ENCODE measurements at places on chromosomes 2 and 18.

- no peak for DNase-seq
These were observed 28.8 kb upstream of the IMP4 start for GRCh38 chr2:130313812-130314334.

- DNase-seq = no peak
These were observed 9.0 kb downstream of the UGP2 start for GRCh38 chr2:63850649-63851048.

DNA sequence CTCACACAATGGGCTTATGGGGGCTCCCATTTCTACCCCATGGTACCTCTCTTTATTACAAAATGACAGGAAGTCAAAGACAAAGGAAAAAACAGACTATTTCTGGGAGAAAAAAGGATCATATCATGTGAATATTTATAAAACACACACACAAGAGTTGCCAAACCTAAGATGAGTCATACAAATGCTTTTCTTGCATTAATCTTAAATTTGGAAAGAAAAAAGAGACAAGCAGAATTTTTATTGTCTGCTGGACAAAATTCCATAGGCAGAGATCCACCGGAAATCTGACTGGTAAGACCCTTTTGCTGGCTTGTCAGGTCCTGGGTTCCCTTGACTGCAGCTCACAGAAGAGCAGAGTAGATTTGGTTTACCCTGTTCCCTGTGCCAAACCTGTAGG is 1732.3 kb upstream of the PIK3C3 start:
- DNase-seq = no peak

- no peak for DNase-seq
These were observed 59.1 kb downstream of the CMPK2 start for GRCh38 chr2:6806604-6807003.

- no peak for DNase-seq
These were observed 22.2 kb upstream of the IL1RN start for GRCh38 chr2:113105047-113105785.

DNA sequence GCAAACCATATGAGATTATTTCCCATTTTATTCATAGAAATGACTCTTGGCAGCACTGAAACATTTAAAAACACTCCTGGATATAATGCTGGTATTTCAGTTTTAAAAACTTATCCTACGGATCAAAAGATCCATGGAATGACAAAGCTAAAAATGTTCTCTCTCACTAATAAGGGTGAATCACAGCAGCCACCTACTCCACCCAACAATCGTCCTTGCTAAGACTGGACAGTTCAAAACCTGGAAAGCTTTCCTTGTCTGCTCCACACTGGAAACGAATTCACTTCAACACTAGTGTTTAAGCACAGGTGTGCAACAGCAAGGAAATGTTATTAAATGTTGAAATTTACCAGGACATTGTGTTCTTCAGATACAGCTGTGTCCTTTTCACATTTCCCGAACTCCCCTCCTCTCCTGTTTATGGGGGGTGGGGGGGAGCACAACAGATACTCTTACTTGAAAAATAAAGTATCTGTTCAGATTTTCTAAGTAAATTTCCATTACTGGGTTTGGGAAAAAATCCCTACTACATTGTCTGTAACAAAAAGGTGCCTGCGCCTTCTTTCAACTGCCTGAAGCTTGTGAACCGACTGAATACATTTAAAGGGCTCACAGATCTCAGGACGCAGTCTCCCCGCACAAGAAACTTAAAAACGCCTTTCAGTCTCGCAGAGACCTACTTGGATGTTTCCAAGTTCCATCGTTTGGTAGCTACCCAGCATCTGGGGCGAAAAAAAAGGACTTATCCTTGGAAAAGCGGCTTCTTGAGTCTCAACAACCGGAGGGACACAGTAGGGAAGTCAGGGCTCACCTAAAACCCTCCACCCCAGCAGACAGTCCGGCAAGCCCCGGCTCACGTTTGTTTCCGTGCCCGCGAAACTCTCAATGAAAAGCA is 1.3 kb downstream of the YWHAQ start:
- DNase-seq = peak; percentile 25

DNA sequence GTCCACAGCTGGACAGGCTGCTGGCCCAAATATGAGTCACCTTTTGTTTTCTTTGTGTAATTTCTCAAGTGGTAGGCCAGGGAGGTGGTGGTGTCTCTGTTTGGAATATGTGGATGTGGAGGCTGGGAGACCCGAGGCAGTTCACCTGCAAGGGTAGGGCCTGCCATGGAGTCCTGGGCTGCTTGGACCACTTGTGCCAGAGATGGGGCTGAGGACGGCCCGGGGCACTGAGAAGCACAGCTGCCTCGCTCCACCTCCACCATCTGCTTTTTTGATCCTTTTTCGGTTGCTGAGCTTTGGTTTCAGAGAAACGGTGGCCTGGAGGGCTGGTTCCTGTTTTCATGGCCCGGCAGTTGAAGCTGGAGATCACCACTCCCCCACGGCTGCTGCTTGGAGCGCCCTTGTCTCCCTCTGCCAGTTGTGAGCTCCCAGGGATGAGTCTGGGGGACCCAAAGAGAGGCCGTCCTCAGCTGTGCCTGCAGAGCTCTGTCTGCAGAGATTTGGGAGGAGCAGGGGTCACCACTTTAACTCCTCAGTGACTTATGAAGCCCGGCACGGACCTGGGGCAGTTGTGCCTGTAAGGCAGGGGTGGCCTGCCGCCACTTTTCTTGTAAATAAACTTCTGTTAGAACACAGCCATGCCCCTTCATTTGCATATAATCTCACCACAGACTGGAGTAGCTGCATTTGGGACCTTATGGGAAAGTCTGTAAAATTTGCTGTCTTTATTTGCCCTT is 67.6 kb upstream of the MCFD2 start:
- DNase-seq = no peak

DNA sequence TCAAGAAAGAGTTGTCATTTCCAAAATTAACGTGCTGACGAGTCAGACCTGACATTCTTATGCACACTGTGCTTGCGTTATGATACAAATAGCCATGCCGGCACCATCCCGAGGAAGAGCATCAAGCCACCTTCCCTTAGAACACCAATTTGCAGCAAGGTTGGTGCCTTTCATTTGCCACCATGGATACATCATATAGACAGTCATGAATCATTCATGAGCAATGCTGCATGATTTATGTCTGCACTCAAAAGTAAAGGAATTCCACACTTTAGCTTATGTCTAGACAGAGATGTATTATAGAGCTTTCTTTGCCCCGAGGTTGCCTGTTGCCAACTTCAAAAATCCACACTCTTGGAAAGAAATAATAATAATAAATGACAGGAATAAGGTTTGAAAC is 166.9 kb downstream of the VWC2L start:
- no peak for DNase-seq

DNA sequence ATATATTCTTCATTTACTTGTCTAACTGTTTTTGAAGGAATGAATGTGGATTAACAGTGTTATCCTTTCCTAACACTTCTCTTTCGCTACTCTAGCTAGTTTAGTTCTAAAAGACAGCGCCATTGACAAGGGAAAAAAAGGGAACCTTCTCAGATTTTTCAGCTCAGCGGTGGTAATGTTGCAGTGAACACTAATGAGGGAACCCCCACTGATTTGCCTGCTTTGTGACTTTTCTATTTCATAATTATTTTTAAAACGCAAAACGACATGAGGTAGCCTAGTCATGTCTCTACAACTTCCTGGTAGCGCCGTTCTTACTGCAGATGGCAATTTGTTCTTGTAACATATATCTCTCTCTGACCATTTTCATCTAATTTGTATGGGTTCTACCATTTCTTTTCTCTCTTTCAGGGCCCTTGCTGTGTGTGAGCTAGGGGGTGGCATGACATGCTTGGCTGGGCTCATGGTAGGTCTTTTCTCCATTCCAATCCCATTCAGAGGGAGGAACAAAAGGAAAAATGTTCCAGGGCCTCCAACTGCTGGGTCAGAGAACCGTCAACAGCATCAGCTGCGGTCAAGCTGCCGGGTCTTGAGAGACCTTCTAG is 235.5 kb upstream of the SIX3 start:
- DNase-seq = no peak

DNA sequence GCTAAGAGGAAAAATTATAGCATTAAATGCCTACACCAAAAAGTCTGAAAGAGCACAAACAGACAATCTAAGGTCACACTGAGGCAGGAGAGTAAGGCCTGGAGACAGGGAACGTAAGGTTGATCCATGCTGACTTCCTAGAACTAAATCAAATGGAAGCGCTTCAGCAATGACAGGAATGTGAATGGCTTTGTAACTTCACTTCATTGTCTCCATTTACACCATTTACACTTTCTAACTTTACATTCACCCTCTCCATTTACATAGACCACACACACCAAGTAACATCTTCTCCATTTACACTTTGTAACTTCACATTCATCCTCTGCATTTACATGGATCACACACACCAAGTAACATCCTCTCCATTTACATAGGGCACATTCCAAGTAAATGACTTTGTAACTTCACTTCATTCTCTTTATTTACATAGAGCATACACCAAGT is 103.1 kb upstream of the SPATS2L start:
- no peak for DNase-seq

DNA sequence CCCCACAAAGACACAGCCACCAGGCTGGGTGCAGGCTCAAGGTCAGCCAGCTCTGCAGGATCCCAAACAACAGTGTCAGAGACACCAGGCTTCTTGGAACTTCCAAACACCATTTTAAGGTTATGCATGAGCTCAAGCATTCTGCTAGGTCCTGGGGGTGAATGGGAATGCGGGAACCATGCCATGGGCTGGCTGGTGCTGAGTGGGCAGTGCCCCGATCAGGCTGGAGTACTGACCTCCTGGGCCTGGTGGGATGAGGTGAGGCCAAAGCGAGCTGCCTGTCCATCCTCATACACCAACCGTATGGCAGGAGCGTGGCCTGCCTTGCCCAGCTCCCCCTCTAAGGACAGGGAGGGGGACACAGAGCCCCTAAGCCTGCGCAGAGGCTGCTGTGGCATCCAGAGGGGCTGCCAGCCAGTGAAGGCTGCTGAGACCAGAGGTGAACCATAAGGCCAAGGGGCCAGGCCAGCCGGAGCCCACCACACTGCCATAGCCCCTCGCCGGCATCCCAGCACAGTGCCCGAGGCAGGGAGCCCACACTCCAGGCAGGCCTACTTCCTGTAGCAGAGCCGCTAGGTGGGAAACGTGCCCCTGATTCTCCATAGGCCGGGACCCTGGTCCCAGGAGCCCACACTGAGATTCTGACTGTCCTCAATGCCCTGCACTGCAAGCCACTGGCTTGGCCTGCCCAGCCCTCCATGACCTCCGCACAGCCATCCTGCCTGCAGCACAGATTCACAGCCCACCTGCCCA is 135.0 kb downstream of the HDAC4 start:
- DNase-seq = no peak

All from stimulated activated CD4-positive, alpha-beta T cell treated with anti-CD3 and anti-CD28 coated beads, TNF-alpha, amount 100 ng/mL, for 4 hours (primary cell).